ENCODE measurements at places on chromosomes 6 and 20. TPM values are rescaled to one million over a fixed set of nuclear protein-coding genes. Genes with fewer than 3 reads are reported as not detected.

DNA sequence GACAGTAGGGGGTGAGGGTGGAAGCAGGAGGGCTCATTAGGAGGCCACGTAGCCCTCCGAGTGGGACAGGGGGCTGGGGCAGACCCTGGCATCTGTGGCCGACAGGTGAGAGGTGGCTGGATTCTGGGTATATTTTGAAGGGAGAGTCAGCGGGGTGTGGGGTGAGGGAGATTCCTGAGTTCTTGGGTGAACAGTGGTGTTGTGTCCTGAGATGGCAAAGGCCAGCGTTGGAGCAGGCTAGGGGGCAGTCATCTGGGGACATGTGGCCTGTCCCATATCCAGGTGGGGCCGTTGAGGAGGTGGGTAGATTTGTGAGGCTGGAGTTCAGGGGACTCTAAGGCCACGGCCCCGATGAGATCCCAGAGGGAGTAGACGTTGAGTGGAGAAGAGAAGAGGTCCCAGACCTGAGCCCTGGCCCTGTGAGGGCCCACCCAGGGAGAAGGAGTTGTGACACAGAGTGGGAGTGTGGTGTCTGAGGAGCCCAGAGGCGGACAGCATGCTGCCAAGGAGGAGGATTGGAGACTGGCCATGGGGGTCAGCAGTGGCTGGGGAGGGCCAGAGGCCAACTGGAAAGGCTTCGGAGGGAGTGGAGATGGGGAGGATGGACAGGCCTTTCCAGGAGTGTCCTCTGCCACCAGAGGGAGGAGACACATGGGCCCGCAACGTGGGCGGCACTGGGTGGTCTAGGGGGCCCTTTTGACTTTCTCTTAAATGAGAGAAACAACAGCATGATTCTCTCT is 19.6 kb downstream of the PACSIN1 start:
- no peak for DNase-seq

Gene PAX1
- not detected for total RNA-seq

DNA sequence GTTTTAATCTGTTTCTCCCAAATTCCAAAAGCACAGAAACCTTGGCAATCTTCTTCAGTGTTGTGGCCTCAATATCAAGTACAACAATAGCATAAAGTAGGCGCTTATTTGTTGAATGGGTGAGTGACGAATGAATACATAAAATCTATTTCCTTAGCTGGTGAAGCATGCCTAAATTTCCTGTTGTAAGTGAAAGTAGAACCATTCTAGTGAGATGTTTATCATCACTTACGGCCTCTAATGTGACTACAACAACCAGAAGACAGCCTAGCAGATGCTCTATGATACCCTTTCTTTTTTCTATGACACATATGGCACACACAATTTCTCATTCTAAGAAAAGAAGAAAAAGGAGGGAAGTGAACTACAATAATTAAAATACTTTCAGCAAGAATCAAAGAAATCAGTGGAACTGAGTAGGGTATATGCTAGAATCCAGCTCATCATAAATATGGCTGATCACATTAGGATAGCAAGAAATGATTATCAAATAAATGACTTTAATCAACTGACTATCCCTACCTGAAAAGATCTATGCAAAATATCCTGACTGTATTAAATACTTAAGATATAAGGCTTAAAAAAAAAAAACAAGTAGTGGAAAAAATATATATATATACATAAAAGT is 67.4 kb downstream of the BTBD9 start:
- DNase-seq, result no peak

GRCh38 chr20:41392295-41392694 is 25.7 kb upstream of the EMILIN3 start:
- DNase-seq, result no peak

DNA sequence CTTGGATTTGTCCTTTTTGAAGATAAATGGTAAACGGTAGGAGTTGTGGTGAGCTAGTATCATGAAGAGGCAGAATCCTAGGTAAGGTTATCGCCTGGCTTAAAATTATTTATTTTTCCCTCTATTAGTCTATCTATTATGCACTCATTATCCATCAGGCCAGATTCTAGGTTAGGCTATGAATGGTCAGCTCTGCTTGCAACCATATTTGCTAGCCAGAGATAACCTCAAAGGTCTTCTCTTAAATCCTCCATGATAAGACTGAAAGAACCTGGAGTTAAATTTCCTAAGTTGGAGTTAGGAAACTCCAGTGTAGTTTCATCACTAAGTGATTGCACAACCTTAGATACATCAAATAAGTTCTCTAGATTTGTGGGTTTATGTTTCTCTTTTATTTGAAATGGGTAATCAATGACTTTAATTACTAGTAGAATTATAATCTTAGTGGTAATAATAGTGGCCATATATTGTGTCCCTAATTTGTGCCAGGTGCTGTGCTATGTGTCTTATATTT is 302.1 kb upstream of the RUNX2 start:
- no peak for DNase-seq

DNA sequence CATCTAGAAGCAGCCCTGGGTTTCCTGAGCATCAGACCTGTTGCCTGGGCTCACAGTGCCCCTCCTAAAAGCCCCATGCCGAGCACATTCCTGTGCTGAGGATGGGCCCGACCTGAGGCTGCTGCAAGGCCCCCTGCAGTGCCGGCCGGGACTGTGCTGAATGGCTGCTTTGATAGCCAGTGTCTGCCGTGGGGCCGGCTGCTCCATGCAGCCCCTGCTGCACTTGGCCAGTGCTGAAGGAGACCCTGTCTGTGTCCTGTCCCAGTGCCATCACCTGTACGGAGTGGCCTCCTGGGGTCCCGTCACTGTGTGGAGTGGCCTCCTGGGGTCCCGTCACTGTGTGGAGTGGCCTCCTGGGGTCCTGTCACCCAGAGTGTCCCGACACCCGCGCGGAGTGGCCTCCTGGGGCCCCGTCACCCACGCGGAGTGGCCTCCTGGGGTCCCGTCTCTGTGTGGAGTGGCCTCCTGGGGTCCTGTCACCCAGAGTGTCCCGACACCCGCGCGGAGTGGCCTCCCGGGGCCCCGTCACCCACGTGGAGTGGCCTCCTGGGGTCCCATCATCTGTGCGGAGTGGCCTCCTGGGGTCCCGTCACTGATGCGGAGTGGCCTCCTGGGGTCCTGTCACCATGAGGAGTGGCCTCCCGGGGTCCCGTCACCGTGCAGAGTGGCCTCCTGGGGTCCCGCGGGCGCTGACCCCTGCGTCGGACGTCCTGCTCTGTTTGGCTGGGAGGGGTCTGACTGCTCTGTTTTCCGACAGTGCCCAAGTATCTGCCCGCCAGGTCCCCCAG is 7.0 kb downstream of the COL9A3 start:
- no peak for DNase-seq

Gene GCLC
- total RNA-seq, result 22.9 TPM

DNA sequence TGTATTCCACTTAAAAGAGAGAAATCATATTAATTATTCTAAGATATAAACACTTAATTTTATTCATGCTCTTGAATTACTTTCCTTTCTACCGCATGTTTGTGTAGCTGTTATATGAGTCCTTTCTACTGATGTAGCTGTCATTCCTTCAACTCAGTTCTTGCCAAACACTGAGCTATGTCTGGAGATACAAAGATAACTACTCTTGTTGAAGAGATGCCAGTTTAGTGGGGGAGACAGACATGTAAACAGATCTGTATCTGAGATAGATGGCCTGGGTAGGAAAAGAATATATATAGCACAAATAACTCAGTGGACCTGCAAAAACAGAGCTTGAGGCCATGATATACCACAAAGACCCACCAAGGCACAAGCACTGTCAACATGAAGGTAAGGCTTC is 157.3 kb downstream of the BTBD9 start:
- no peak for DNase-seq

Gene KCNQ5
- total RNA-seq, result 6.9 TPM

GRCh38 chr6:3377536-3378397 is 79.1 kb downstream of the SLC22A23 start:
- DNase-seq, result no peak

Gene PHACTR1
- 7.8 TPM for total RNA-seq

Gene OR2H1
- not detected for total RNA-seq

Gene PRDM13
- not detected for total RNA-seq

DNA sequence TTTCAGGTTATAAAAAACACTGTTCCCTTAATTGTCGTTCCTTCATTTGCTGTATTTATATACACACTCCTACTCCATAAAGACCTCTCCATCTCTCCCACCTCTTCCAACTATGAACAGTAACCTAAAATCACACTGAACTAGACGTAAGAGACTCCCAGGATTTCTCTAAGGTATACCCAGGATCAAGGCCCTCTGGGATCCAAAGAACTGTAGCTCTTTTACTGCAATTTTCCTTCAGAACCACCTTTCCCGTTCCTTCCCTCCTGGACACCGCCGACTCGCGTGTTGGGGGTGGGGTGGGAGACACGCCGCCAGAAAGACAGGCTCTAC is 680 bp downstream of the LATS1 start:
- DNase-seq, result no peak

DNA sequence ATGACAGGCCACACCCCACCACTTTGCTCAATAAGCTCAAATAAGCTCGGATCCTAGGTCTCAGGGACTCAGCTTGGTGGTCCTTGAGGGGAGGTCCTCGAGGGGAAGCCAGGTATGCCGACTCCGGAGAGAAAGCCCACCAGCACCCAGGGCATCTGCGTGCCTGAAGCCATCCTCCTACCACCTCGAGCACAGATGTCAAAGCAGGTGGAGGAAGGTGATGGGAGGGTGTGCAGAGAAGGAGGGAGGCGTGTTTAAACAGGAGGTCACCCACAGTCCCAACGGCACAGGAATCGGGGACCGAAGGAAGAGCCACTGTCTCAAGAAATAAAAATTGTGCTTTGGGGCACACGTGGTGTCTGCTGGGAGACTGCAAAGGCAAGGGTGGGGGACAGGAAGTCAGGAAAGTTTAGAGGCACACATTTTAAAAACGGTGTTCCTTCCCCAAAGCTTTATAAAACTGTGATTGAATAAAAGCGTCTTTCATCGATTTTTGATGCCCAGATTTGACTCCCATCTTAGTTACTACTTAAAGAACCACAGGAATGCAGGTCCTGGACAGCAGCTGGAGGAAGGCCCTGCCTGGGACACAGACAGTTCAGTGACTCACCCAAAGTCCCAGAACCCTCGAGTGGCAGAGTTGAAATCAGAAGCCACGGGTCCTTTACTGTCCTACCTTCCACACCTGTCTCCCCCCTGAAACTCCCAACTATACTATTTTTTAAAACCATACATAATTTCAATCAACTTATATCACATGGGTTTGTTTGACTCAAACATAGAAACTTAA is 221.0 kb upstream of the PDE10A start:
- DNase-seq, result peak; percentile 36

DNA sequence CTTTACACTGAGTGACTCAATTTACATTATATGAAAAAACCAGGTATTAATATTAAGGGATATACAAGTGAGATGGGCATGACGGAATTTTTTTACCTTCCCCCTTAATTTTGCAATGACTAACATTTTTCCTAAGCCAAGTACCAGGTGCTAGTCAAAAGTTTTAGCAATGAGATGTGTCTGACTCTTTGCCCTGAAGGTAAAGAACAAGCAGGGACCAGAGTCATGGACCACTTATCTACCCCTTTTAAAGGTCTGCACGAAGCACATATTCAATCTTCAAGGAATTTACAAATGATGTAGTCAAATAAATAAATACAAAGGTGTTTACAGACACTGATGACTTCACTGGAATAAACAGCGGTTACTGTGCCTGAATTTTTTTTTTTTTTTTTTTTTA is 1.4 kb downstream of the GLO1 start:
- DNase-seq, result no peak

DNA sequence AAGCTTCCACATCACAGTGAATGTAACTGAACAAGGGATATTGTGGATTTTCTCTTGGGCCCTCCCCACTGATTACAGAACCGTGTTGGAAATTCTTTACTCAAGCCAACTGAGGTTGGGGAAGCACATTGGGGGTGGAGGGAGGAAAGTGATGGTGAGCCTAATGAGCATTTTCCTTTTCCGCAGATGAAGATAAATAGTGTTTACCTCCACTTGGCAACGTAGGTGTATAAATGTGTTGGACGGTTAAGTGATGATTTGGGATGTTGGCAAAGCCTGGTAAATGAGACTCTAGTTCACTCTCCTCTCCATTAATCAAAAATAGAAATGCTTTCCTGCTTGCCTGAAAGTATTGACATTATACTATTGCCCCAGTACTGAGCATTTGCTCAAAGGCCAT is 27.1 kb upstream of the NRN1 start:
- no peak for DNase-seq

Gene HFE
- 3.4 TPM for total RNA-seq

- no peak for DNase-seq
These were observed 66.3 kb downstream of the ATXN1 start for GRCh38 chr6:16694781-16695578.

GRCh38 chr6:118326712-118327111 is 221.4 kb upstream of the PLN start:
- DNase-seq, result no peak

GRCh38 chr6:122050242-122050755 is 349.2 kb upstream of the HSF2 start:
- no peak for DNase-seq
